ENCODE measurements at places on chromosomes 11 and 22.

- no peak overlapping the region for H3K27ac ChIP-seq
- H3K36me3 ChIP-seq = no peaks in the 10 kb centered on the region
- no peak overlapping the region for H3K4me3 ChIP-seq
- H3K4me1 ChIP-seq = no peaks in the 10 kb centered on the region
- DNase-seq = no peak
Observed at GRCh38 chr11:92424281-92424680, 199.7 kb downstream of the FAT3 start.

DNA sequence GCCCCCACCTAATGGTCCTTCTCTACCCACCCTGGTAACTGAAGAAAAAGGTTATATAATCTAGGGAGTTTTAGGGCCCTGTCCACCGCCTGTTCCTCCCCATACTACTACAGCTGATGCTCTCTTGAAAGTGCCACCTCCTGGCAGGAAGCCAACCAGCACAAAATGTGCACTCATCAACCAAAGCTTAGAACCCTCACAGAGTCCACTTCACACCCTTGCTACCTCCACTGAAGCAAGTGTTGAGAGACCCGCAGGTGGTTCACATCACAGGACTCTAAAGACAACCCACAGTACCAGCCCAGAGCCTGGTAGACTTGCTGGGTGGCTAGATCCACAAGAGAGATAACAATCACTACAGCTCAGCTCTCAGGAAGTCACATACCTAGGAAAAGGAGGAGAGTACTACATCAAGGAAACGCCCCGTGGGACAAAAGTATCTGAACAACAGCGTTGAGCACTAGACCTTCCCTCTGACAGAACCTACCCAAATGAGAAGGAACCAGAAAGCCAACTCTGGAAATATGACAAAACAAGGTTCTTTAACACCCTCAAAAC is 17.5 kb upstream of the OR10W1 start:
- no peaks in the 10 kb centered on the region for H3K36me3 ChIP-seq
- H3K27ac ChIP-seq = no peak overlapping the region
- H3K4me1 ChIP-seq = no peaks in the 10 kb centered on the region

DNA sequence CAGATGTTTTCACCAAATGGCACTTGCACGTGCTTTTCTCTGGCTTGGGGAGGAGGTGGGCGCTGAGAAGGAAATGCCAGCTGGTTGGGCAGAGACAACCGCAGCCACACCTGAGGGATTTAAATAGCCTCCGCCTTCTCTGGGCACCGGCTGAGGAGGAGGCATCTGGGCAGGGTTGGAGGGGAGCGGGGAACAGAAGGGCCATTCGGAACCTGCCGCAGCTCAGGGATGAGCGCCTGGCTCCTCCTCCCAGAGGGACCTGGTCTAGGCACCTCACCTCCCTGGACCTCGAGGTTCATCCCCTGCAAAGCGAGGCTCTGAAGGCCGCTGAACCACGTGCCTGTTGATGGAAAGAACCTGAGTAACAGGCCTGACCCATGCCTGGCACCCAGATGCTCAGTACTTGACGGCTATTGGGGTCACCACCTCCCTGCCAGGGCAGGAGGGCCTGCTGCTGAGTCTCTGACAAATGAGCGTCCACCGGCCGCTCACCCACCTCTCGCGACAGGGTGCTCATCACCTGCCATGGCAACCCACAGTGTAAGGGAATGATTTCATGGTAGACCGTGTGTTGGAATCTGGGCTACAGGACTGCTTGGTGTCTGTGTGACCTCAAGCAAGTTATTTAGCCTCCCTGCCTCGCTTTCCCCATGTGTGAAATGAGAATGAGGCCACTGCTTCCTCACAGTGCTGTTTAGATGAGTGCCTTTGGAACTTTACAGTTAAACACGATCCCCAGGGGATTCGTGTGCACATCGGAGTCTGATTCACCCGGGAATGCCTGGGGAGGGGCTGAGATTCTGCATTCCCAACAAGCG is 2.0 kb upstream of the KDELR3 start:
- H3K27me3 ChIP-seq = no peaks in the 10 kb centered on the region
- H3K36me3 ChIP-seq = no peaks in the 10 kb centered on the region
- peaks cover 45% of the 10 kb centered on the region for H3K4me1 ChIP-seq
- H3K4me3 ChIP-seq = no peak overlapping the region

DNA sequence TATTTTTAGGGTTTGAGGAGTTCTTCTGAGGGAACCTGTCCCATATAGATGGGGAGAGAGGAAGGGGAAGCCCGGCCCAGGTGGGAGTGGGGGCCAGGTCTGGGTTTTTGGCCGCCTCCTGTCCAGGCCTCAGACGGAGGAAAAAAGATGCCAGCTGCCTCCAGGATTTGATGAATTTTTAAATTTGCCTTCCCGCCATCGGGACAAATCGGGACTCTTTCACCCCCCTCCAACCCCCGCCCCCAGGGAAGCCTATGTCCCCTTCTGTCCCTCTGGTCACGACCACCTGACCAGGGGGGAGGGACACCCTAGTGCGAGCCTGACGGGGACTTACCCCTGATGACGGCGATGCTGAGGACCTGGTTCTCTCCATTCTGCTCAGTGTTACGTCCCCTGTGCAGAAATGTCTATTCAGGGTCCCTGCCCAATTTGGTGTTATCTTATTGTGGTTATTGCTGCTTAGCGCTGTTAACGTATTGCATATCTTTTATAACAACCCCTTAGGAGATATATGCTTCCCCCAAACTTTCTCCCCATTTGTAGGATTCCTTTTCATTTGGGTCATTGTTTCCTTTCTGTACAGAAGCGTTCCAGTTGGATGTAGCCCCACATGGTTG is 115.9 kb upstream of the GRK3 start:
- H3K27me3 ChIP-seq = no peaks in the 10 kb centered on the region
- peaks cover 33% of the 10 kb centered on the region for H3K4me1 ChIP-seq
- peak overlapping the region; percentile 86 for H3K27ac ChIP-seq
- DNase-seq = no peak
- H3K36me3 ChIP-seq = no peaks in the 10 kb centered on the region
- peak overlapping the region; percentile 69 for H3K4me3 ChIP-seq

- H3K27me3 ChIP-seq = no peaks in the 10 kb centered on the region
- H3K27ac ChIP-seq = no peak overlapping the region
- no peaks in the 10 kb centered on the region for H3K36me3 ChIP-seq
- no peak for DNase-seq
Observed at GRCh38 chr11:57121996-57122395, 59.8 kb upstream of the LRRC55 start.
